Neural crest cell (in vitro differentiated cells): ENCODE measurements at places on chromosomes 6 and 20.
A peak's percentile ranks its signal among the peaks of the same experiment; 100 is the strongest.

DNA sequence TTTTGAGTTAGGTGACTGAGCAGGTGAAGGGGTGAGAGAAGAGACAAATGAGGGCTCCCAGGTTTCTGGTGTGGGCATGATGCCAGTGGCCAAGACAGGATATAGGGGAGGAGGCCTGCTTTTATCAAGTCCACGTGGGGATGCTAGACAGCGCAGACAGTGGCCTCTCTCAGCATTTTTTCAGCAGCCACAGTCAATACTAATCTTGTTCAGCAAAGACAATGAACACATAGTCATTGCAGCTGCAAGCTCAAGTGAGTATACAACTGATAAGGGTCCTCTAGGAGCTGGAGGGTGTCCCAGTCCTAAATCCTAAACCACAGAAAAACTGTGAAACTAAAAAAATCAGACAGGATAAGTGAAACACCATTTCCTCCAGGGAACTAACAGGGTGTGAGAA lies 48.6 kb downstream of the UQCC1 start:
- no peaks in the 10 kb centered on the region for H3K27me3 ChIP-seq
- peak overlapping the region; percentile 87 for H3K27ac ChIP-seq
- no peaks in the 10 kb centered on the region for H3K36me3 ChIP-seq
- no peak overlapping the region for H3K4me3 ChIP-seq
- DNase-seq = no peak

DNA sequence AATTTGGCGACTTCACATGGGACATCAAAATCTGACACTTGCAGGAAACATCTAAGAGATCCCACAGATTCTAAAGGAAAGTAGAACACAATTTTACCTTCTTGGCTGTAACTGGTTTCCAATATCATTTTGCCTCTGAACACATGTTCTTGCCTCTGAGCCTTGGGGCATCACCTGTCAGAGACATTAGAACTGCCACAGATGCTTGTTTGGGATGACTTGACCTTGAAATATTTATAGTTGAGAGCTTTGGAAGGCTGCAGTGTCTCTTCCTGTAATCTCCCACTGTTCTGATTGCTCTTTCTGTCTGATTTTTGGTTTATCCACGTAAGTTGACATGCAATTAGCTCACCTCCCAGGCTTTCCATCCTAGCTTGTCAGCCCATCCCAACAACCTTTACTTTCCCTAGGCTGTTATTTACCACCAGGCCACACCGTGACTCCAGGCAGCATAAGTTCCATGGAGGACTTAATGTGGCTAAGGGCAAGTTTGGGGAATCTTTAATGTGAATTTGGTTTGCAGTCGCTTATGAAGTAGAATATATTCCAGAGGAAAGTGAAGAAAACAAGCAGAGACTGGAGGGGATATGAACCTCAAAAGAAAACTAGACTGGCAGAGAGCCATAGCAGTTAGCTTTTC lies 256.5 kb upstream of the RIN2 start:
- H3K36me3 ChIP-seq = no peaks in the 10 kb centered on the region

GRCh38 chr6:14075095-14075503 lies 42.5 kb upstream of the CD83 start:
- no peaks in the 10 kb centered on the region for H3K27me3 ChIP-seq
- no peak overlapping the region for H3K4me3 ChIP-seq
- H3K27ac ChIP-seq = no peak overlapping the region

DNA sequence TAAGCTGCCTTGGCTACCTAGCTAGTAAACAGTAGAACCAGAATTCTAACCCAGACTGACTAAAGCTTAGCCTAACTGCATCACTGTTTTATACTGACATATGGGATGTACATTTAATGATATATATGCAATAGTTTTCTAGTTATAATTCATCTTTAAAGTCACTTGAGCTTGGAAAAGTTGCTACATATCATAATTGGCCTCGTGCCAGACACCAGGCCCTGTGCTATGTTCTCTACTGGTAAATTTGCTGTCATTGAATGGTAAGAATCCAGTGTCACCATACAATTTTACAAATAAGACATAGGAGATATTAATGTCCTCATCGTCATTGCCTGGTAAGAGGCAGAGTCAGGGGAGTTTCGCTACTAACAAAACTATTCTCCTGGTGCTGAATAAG lies 396.8 kb downstream of the CDKAL1 start:
- H3K27me3 ChIP-seq = no peaks in the 10 kb centered on the region
- no peak overlapping the region for H3K4me3 ChIP-seq
- H3K4me1 ChIP-seq = peaks cover 10% of the 10 kb centered on the region
- no peak for DNase-seq

DNA sequence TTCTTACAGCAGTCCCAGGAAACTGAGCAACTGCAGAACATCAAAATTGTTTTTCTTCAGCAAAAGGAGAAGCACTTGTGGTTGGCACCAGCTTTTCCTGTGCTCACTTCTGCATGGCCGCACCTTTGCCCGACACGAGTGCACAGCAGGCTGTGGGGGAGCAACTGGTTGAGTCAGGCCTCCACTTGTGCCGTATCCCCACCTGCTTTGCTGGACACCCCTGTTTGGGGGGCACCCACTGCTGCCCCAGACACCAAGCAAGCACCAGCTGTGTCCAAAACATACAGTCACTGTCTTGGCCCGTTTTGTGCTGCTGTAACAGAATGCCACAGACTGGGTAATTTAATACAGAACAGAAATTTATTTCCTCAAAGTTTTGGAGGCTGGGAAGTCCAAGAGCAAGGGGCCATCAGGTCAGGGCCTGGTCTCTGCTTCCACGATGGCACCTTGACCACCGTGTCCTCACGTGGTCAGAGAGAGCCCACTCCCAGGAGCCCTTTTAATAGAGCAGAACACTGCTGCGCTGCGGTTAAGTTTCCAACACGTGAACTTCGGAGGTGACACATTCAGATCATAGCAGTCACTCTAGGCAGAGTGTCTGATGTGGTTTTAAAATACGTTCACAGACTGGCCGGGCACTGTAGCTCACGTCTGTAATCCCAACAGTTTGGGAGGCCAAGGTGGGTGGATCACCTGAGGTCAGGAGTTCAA lies 8.7 kb upstream of the GMEB2 start:
- no peak for DNase-seq
- H3K36me3 ChIP-seq = no peaks in the 10 kb centered on the region
- no peak overlapping the region for H3K27ac ChIP-seq

DNA sequence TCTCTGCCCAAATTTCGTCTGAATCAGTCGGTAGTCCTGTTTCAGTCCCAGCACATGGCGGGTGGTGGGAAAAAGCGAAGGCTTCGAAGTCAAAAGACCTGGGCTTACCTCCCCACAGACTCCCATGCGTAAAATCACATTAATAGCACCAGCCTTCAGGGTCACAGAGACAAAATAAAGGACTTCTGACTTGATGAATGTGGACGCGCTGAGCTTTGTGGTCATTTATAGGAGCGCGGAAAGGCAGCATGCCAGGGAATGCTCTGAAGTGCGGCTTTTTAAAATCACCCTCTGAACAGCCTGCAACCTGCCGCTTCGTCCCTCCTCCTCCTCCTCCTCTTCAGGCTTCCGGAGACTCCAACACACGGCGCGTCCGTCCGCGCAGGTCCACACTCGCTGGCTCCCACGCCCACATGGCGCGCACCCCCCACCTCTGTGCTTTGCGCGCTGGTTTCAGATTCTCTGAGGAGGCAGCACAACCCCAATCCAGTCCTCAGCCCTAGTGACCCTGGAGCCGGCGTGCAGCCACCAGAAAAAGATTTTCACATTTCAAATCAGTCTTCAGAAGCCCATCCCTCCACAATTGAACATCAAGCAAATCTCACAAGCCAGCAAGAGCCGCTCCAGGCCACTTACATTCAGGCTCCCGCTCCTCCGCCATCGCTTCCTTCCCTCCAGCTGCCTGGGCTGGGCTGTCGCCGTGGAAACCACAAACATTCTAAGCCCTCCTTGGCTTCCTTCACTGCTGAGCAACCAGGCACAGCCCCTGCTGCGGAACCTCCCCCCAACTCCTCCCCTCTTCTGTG lies at the start of gene C6orf118:
TSS of gene C6orf118 (minus strand) at position 680 of the 806 bp plus-strand sequence. CDS start at position 661, 19 bp downstream.
- H3K36me3 ChIP-seq = peaks cover 2% of the 10 kb centered on the region
- H3K27ac ChIP-seq = peak within 1 kb of the TSS; percentile 94
- DNase-seq = peak; percentile 72
- peak within 1 kb of the TSS; percentile 94 for H3K4me3 ChIP-seq
